ENCODE measurements at places on chromosomes 5 and 9.

- DNase-seq = no peak
Measured at GRCh38 chr5:120988491-120988890, 524.4 kb downstream of the PRR16 start.

DNA sequence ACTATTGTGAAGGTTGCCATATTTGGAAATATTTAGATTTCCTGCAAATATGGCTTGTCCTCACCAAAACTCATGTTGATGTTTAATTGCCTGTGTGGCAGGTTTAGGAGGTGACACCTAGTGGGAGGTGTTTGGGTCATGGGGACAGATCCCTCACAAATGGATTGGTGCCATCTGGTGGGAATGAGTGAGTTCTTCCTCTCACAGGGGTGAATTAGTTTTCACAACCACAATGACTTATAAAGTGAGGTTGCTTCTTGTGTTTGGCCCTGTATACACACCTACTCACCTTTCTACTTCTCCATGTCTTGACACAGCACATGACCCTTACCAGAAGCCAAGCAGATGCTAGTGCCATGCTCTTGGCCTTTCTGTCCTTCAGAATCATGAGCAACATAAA lies 41.1 kb downstream of the ISOC1 start:
- DNase-seq = no peak

DNA sequence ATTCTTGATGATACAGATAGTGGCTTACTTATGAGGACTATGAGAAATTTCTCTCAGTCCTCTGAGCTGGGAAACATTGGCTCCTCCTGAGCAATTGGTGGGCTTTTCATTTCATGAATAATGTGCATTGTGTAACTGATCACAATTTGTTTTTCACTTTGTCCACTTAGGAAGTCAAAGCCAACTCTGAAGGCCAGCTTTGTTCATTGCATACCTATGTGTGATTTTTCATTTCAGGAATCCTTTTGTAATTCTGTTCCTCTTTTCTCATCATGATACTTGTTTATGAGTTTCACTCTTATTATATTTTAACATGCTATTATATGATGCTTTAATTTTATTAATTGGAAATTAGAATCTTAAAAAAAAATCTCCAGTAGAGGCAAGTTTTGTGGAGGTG lies 483.0 kb downstream of the EBF1 start:
- no peak for DNase-seq

- no peak for DNase-seq
Measured at GRCh38 chr9:122020398-122020797, 72.7 kb downstream of the TTLL11 start.

GRCh38 chr9:90340421-90340820 lies 302.2 kb downstream of the DIRAS2 start:
- DNase-seq = no peak

DNA sequence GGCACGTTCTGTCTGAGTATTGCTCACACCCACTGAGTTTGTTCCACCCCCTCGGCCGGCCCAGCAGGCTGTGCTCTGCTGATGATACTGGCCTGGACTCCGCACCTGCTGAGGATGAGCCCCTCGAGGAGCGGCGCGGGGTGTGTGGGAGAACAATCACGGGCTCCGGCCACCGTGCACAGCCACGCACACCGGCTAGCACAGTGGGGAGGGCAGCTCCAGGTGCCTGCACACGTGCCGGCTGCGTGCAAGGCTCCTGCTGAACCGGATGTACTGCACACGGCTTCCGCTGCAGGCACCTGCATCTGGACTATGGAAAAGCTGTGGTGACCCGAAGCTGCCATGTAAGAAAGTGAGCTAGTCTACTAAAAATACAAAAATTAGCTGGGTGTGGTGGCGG lies 485.2 kb upstream of the CDH9 start:
- DNase-seq = no peak

DNA sequence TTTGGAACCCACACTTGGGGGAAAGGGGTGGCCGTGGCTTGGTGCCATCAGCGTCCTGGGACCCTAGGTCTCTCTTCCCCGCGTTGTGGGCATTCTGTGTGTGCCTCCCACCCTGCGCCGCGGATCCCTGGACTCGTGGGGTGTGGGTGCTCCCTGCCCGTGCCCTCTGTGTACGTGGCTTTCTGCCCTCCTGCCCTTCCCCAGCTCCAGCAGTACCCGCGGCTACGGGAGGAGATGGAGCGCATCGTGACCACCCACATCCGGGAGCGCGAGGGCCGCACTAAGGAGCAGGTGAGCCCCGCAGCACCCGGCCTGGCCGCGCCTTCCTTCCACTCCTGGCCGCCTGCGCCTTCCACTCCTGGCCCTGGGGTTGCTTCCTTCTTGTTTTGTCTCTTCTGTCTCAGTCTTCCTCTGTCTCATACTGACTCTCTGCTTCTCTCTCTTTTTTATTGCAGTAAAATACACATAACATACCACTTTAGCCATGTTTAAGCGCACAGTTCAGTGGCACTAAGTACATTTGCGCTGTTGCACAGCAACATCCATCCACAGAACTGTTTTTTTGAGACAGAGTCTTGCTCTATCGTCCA lies 30.7 kb downstream of the DNM1 start:
- DNase-seq = no peak

DNA sequence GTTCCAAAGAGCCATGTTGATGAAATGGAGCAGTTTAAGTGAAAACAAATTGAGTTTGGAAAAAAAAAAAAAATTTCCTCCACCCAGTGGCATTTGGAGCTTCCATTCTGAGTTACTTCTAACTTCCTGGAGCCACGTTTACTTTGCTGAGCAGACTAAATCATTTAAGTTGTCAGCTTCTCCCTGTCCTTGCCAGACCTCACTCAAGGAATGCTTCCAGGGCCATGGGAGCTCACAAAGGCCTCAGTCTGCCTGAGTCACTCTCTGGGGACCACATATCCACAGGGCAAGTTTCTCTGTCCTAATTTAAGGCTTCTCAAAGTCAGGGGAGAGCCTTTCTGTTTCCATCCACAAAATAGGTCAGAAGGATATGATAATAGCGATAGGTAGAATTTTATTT lies 210.3 kb upstream of the TNC start:
- no peak for DNase-seq

GRCh38 chr9:96203867-96204501 lies 98.0 kb downstream of the HSD17B3 start:
- no peak for DNase-seq

DNA sequence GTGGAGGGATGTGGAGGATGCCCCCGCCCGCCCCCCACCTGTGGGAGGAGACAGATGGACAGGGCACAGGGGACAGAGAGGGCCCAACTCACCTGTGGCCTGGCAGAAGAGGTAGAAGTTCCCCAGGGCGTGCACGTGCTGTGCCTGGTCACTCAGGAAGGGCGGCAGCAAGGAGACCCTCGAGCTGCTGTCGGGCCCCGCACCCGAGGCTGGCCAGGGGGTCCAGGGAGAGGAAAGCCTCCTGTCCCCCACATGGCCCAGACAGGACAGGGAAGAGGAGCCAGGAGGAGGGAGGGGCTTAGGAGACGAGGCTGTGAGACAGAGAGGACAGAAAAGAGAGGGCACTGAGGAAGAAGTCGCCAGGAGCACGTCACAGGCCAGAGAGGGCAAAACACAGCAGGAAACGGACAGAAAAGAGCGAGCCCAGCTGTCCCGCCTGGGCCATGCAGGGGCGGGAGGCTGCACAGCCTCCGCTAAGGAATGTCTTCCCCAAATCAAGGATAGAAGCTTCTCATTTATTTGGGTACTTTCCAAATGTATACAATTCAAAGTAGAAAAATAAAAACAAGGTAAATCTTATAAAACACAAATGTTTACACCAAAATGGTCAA lies 58.5 kb downstream of the SECISBP2 start:
- no peak for DNase-seq

DNA sequence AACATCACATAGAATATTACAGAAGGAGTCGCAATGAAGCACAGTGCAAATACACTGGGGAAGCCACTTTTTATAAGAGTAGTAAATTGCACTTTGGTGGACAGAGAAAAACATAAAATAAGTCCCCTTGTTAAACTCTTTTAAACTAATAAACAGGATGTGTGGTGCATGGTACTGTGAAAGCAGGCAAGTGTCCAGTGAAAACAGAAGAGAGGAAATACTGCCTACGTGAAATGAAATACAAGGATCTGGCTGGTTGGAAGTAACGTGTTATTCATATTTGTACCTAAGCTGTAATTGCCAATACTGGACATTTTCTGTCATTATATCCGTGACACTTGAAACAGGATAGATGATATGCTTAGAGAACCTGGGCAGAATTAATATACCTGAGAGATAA lies 191.9 kb upstream of the SLC27A6 start:
- no peak for DNase-seq

DNA sequence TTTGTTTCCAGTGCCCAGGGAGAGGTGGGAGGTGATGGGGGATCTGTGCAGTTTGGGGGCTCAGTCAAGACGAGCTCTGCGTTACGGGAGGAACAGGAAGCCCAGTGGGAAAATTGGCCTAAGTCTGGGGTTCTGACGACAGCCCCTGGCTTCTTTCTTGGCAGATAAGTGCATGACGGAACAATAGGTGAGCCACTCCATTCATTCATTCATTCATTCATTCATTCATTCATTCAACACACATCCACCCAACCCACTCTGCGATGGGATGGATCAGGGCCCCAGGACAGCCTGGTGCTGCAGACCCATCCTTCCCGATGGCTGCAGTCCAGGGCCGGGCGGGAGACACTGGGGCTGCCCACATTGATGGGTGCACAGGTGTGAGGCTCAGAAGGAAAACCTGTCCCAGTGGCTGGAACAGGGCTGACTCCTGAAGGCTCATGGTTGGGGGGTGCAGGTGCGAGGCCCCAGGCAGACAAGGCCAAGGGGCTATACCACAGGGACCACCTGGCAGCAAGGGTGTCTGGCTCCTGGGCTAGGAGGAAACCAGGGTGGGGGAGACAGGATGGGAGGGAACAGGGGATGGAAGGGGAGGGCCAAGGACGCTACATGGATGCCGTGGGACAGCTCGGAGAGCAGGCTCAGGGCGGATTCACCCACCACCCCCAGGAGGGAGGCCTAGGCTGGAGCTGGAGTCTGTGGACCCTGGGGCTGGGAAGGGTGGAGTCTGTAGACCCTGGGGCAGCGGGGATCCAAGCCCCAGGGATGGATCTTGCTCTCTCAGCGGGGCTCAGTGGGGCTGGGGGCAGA lies 1.9 kb upstream of the LCNL1 start:
- DNase-seq = no peak

DNA sequence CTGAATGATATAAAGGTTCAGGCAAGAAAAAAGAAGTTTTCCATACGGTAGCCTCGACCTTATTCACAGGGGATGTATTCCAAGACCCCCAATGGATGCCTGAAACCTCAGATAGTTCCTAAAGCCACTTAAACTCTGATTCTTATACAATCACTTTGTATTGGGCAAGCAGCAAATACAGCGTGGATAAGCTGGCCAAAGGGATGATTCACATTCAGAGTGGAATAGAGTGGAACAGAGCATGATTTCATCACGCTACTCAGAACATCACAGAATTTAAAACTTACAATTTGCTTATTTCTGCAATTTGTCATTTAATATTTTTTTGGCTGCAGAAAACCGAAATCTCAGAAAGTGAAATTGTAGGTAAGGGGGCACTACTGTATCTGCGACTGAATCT lies 40.5 kb upstream of the CDH18 start:
- DNase-seq = no peak

GRCh38 chr5:146039420-146039819 lies 66.0 kb downstream of the PLAC8L1 start:
- DNase-seq = no peak

- no peak for DNase-seq
Measured at GRCh38 chr9:136336156-136336870, 9.0 kb downstream of the GPSM1 start.

- DNase-seq = no peak
Measured at GRCh38 chr5:174340226-174340625, 294.7 kb downstream of the NSG2 start.

- no peak for DNase-seq
Measured at GRCh38 chr9:13063880-13064459, 215.5 kb downstream of the MPDZ start.

- DNase-seq = no peak
Measured at GRCh38 chr5:103369125-103370120, 110.9 kb downstream of the MACIR start.

- no peak for DNase-seq
Measured at GRCh38 chr5:159128070-159128541, 28.4 kb upstream of the EBF1 start.

GRCh38 chr5:166581826-166582225 lies 1709.6 kb upstream of the WWC1 start:
- DNase-seq = no peak

GRCh38 chr5:141845371-141845851 lies 32.8 kb downstream of the PCDH1 start:
- DNase-seq = no peak

- no peak for DNase-seq
Measured at GRCh38 chr9:73515216-73515615, 363.6 kb downstream of the ANXA1 start.

GRCh38 chr5:84298628-84299027 lies 86.1 kb downstream of the EDIL3 start:
- no peak for DNase-seq

- no peak for DNase-seq
Measured at GRCh38 chr9:35695943-35696401, 6.2 kb upstream of the TPM2 start.

DNA sequence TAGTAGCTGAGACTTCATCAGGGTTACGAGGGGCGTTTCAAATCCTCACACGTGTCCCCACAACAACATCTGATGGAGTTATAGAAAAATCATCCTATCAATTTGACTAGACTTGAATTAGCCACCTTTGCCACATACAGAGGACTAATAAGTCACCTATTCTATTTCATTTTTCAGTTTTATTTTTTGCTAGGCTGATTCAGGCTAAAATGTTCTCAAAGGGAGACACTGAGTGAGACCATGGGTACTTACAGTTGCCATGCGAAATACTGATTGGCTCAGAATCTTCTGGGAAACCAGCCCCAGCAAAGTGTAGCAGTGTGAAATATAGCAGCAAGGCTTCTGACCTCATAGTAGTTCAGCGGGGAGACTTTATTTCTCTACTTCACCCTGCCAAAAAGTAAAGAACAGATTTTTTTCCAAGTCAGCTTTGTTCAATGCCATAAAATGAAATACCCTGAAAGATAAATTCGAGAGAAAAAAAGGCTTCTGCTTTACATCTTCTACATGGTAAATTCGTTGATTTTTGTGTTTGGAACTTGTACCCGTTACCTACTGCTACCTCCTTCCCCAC lies 69.9 kb downstream of the SEMA6A start:
- DNase-seq = no peak

- DNase-seq = no peak
Measured at GRCh38 chr9:74379718-74380117, 117.4 kb upstream of the RORB start.

DNA sequence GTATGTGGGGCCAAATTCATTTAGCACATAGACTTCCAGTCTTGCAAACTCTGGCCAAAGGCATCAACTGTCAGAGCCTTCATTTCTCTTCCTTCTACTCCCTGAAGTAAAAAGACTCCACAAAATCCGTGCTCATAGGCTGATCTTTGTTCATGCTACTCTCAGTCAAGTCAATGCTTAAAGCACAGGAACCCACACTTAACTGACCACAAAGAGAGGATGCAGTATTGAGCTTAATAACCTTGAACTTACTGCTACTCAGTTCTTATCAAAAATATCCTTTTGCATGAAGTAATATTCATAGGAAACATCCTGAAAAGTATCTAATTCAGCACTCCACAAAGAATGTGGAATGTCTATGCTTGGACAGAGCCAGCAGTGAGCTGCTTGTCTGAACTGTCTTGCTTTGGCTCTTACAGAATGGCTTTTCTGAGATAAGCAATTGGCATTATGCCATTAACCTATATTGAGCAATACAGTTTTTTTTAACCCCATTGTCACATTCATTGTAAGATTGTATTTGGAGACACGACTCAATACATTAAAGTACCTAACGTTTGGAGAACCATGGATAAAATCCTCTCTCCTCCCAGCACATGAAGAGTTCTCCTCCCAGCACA lies 21.7 kb downstream of the LPAR1 start:
- DNase-seq = no peak

GRCh38 chr5:66897356-66897755 lies 299.2 kb downstream of the CD180 start:
- DNase-seq = no peak
